Vagina (tissue), 2 donors: ENCODE measurements at places on chromosomes 7 and 10. TPM values are rescaled to one million over a fixed set of nuclear protein-coding genes. Genes with fewer than 3 reads are reported as not detected.

ERVW-1 gene
- not detected for total RNA-seq

HOXA1 gene
- total RNA-seq: 0.74 TPM

TMEM106B gene
- total RNA-seq: 36.1 TPM

MOGAT3 gene
- total RNA-seq: not detected

IL2RA gene
- not detected for total RNA-seq

CAMK1D gene
- total RNA-seq: 12.8 TPM

LRRC18 gene
- not detected for total RNA-seq

WNT8B gene
- not detected for total RNA-seq

EPO gene
- not detected for total RNA-seq

SLC18A3 gene
- total RNA-seq: 0.49 TPM

ACADSB gene
- total RNA-seq: 10.3 TPM

HBP1 gene
- total RNA-seq: 91.3 TPM

ANXA11 gene
- total RNA-seq: 101 TPM

NKX1-2 gene
- total RNA-seq: 0.98 TPM

BTBD16 gene
- not detected for total RNA-seq

TAS2R3 gene
- 1.5 TPM for total RNA-seq

KNDC1 gene
- total RNA-seq: 3.4 TPM

CYP3A5 gene
- total RNA-seq: 80.3 TPM
